Umbilical cord (tissue), 2 donors: ENCODE measurements at places on chromosomes 16 and 17. TPM values are rescaled to one million over a fixed set of nuclear protein-coding genes. Genes with fewer than 3 reads are reported as not detected.

- no peak for DNase-seq
Measured at GRCh38 chr17:79899584-79899983, 60.3 kb upstream of the CBX4 start.

GRCh38 chr17:79210638-79211037, 136.0 kb downstream of the ENGASE start:
- DNase-seq, result no peak

- peak; percentile 84 for DNase-seq
Measured at GRCh38 chr16:69404275-69404805, 18.5 kb upstream of the TERF2 start.

GRCh38 chr16:78122774-78123315, 23.4 kb downstream of the WWOX start:
- peak; percentile 80 for DNase-seq

GRCh38 chr17:82957961-82958561, 118.2 kb upstream of the ZNF750 start:
- DNase-seq, result no peak

- DNase-seq, result peak; percentile 58
Measured at GRCh38 chr16:27242868-27243590, 25.5 kb downstream of the NSMCE1 start.

- DNase-seq, result no peak
Measured at GRCh38 chr17:17351901-17352781, 49.0 kb downstream of the NT5M start.

- no peak for DNase-seq
Measured at GRCh38 chr17:48563385-48563838, 14.7 kb downstream of the HOXB4 start.

The CDH8 gene
- total RNA-seq, result 4.3 TPM

The CDRT15L2 gene
- 5.5 TPM for total RNA-seq

The ADAD2 gene
- total RNA-seq, result not detected

The CHD9NB gene
- 12.3 TPM for total RNA-seq

The RND2 gene
- 0.72 TPM for total RNA-seq
